ENCODE measurements at places on chromosomes 2 and 18.

- DNase-seq, result no peak
These were observed 186.6 kb upstream of the HAAO start for GRCh38 chr2:42978887-42979415.

- DNase-seq, result no peak
These were observed 91.9 kb upstream of the KLHL29 start for GRCh38 chr2:23293063-23293462.

- no peak for DNase-seq
These were observed 116.3 kb upstream of the STON1 start for GRCh38 chr2:48413676-48414075.

GRCh38 chr18:80171054-80171872 is 62.2 kb downstream of the ADNP2 start:
- peak; percentile 56 for DNase-seq

GRCh38 chr2:207825978-207826377 is 56.3 kb upstream of the FZD5 start:
- DNase-seq, result no peak

- no peak for DNase-seq
These were observed 304.8 kb upstream of the FSIP2 start for GRCh38 chr2:185433824-185434223.

DNA sequence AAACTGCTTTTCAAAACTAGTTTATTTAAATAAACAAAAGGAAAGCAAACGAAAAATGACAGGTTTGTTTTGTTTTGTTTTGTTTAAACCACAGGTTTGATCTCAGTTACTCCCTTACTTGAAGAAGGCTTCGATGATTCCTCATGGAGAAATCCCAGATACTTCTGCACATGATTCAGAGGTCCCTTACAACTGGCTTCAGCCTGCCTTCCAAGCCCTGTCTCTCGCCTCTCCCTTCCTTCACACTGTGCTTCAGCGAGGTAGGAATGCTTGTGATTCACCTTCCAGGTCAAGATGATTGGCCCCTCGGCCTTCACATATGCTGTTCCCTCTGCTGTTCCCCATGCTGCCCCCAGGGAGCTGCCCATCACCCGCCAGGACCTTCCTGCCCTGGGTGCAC is 104.1 kb upstream of the ITGA6 start:
- DNase-seq, result no peak

GRCh38 chr2:236577481-236578410 is 8.1 kb downstream of the ACKR3 start:
- DNase-seq, result no peak

Measured in retina (tissue), 1 donor.